ENCODE measurements at places on chromosomes 3 and 15.

- no peak for DNase-seq
These were observed 56.9 kb upstream of the PHLDB2 start for GRCh38 chr3:111802163-111802625.

DNA sequence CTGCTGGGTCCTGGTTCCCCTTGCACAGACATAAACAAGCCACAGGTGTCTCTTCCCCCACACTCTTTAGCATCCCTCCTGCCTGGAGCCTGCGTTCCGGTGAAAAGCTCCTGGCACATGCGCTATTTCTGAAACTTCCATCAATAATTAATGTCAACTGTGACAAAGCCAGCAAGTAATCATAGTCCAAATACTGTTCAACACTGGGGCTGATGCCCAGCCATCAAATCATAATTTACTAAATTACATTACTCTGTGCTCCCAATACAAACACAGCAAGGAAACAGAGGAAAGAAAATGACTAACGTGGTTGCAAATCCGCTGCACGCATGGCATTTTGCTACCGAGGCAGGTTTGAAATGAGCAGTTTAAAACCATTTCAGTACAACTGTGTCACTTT is 294.7 kb downstream of the ERC2 start:
- no peak for DNase-seq

DNA sequence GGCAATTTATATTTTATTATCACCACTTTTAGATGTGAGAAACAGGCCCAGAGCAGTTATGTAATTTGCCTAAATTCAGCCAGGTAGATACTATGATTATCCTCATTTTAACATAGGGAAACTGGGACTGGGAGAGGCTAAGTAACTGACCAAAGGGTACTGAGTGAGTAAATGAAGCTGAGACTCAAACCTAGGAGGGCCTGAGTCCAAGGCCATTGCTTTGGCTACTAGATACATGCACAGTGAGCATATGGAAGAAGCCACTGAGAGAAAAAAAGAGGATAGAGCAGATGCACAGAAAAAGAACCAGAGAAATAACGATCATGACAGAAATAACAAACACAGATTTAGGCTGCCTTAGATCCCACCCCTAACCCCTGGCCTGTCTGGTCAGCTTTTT is 33.6 kb downstream of the USF3 start:
- no peak for DNase-seq

GRCh38 chr15:89851673-89852341 is 37.2 kb upstream of the ANPEP start:
- no peak for DNase-seq

DNA sequence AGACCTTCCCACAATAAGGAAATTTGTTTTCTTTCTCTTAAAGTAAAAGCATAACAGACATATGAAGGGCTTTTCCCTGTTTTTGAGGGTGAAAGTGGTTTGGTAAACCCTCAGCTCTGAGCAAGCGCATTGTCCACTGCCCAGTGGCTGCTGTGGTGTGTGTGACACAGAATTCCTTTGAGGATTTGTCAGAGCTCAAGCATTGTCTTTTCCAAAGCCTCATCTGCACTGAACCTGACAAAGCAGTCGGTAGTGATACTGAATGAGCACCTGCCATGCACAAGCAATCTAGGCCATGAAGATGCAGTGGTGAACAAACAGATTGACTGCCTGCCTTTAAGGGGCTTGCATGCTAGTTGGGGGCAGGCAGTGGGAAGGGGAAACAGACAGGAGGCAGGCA is 128.3 kb downstream of the PLCL2 start:
- DNase-seq, result no peak

- DNase-seq, result no peak
These were observed 15.7 kb downstream of the CHST13 start for GRCh38 chr3:126539558-126540250.

DNA sequence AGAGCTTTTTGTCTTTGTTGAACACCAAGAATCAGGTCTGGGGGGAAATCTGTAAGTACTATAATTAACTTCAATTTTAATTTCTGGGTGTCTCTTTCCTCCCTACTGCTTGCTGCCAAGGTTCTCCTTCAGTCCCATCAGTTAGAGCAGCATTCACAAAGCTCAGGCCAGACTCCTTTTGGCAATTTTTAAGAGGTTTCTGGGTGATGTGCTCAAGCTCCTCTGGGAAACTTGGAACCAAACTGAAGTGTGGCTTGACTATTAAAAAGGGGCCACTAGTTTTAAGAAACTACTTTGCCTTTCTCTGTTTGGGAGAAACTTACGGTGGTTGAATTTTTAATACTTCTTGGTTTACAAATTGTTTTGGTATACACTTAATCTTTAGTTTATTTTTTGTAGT is 227.7 kb upstream of the SOX2 start:
- DNase-seq, result no peak

DNA sequence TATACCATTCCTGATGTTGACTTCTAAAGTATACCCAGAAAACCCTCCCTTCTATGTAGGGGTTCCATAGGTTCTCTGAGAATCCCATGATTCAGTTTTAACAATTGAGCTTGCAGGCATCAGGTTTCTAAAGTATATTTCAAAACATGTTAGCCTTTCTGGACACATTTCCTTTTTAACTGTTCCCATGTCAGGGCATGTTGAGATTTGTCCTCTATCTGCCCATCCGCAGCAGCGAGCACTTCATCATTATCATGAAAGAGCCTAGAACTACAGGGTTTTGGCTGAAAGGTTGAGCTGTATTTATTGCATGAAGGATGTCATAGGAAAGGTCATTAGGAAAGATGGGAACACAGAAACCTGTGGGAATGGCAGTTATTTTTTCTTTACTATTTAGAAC is 201.1 kb upstream of the BHLHE40 start:
- no peak for DNase-seq

GRCh38 chr3:169509780-169510692 is 153.5 kb downstream of the MECOM start:
- no peak for DNase-seq

- no peak for DNase-seq
These were observed 613 bp downstream of the SEC13 start for GRCh38 chr3:10320320-10320677.

Measured in CD4-positive, alpha-beta T cell treated with Interleukin-2 at 100 ng/mL for 4 hours (primary cell).